Endothelial cell of umbilical vein (primary cell): ENCODE measurements at places on chromosomes 2 and 18. TPM values are rescaled to one million over a fixed set of nuclear protein-coding genes. Genes with fewer than 3 reads are reported as not detected.

- H3K36me3 ChIP-seq: no peaks in the 10 kb centered on the region
- no peaks in the 10 kb centered on the region for H3K4me1 ChIP-seq
- H3K27me3 ChIP-seq: peaks cover 2% of the 10 kb centered on the region
- no peak overlapping the region for H3K4me3 ChIP-seq
- H3K27ac ChIP-seq: no peak overlapping the region
Measured at GRCh38 chr2:136085453-136086209, 32.3 kb downstream of the CXCR4 start.

COL3A1 gene
- 2.1 and 2.3 TPM in 2 replicates for polyA plus RNA-seq

- no peaks in the 10 kb centered on the region for H3K27me3 ChIP-seq
- DNase-seq: no peak
- no peaks in the 10 kb centered on the region for H3K36me3 ChIP-seq
- peaks cover 6% of the 10 kb centered on the region for H3K4me1 ChIP-seq
- no peak overlapping the region for H3K27ac ChIP-seq
Measured at GRCh38 chr2:151905963-151906632, 77.9 kb upstream of the ARL5A start.

RGPD3 gene
- polyA plus RNA-seq: 0.02 and 0.04 TPM in 2 replicates

GRCh38 chr18:22871809-22872525 lies 61.2 kb upstream of the RBBP8 start:
- H3K27ac ChIP-seq: no peak overlapping the region
- DNase-seq: peak; percentile 49
- no peaks in the 10 kb centered on the region for H3K4me1 ChIP-seq
- H3K4me3 ChIP-seq: no peak overlapping the region

DNA sequence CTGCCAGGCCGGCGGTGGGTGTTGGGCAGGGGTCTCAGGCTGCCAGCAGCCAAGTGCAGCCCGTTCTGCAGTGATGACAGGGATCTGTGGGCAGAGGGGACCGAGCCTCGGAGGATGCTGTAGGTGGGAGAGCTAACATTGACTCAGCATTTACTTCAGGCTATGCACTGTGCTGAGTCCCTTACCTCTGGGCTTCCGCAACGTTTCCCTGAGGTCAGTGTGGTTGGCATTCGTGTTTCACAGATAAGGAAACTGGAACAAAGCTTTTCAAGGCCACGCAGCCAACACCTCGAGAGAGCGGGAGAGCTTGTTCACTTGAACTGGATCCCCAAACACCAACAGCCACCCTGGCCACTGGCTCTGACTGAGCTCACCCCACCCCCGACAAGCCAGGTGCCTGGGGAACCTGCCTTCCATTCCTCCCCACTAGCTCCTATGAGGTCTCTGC lies 839 bp upstream of the GPR148 start:
- DNase-seq: no peak
- no peak overlapping the region for H3K27ac ChIP-seq
- H3K36me3 ChIP-seq: no peaks in the 10 kb centered on the region
- H3K4me1 ChIP-seq: peaks cover 8% of the 10 kb centered on the region
- H3K27me3 ChIP-seq: no peaks in the 10 kb centered on the region
- no peak overlapping the region for H3K4me3 ChIP-seq

DNA sequence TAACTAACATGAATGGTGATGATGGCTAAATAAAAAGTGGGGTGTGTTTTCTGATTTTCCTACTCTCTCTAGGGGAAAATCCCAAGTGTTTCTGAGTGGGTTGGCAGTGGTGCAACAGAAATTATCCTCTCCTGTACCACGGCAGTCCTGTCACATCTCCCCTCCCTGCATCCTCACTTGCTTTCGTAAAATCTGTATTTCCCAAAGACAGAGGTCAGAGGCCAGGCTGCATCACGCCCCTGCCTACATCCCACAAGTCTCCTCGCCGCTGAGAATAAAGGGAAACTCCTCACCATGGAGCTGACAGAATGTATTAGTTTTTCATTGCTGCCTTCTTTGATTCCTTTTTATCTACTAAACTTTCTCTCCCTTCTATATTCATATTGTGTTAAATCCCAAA lies 13.1 kb downstream of the FBLN7 start:
- H3K27me3 ChIP-seq: no peaks in the 10 kb centered on the region
- H3K36me3 ChIP-seq: no peaks in the 10 kb centered on the region
- H3K4me1 ChIP-seq: peaks cover 18% of the 10 kb centered on the region

DNA sequence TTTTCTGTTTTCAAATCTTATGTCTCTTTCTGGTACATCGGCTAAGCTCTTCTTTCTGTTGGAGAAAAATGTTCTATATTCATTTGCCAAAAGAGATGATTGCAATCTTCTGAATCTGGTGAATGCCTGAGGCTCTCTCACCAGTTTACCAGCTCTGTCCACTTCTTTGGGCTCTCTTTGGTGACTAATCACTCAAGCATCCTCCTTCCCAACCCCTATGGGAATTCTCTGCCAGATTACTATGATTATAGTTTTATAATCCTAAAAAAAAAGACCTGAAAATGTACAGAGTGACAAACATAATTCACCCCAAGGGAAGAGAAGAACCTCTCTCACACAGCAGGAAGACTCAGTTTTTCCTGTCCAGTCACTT lies 187.3 kb downstream of the CAMKMT start:
- H3K36me3 ChIP-seq: no peaks in the 10 kb centered on the region
- DNase-seq: peak; percentile 58
- H3K27me3 ChIP-seq: no peaks in the 10 kb centered on the region

CREG2 gene
- 0.48 and 0.67 TPM in 2 replicates for polyA plus RNA-seq

TTC27 gene
- polyA plus RNA-seq: 11.9 and 16.3 TPM in 2 replicates

- H3K4me1 ChIP-seq: no peaks in the 10 kb centered on the region
- H3K27me3 ChIP-seq: no peaks in the 10 kb centered on the region
- no peak overlapping the region for H3K4me3 ChIP-seq
- DNase-seq: no peak
- no peaks in the 10 kb centered on the region for H3K36me3 ChIP-seq
Measured at GRCh38 chr2:227035711-227036367, 128.2 kb downstream of the COL4A4 start.
